ENCODE measurements at places on chromosomes 3 and 15.
A peak's percentile ranks its signal among the peaks of the same experiment; 100 is the strongest.

- DNase-seq, result no peak
Measured at GRCh38 chr3:121175083-121175482, 267.1 kb downstream of the STXBP5L start.

- no peak for DNase-seq
Measured at GRCh38 chr3:182325213-182325950, 467.9 kb upstream of the ATP11B start.

GRCh38 chr3:14885307-14885706 lies 62.1 kb upstream of the NR2C2 start:
- DNase-seq, result no peak

- DNase-seq, result no peak
Measured at GRCh38 chr3:119624002-119624720, 26.5 kb downstream of the PLA1A start.

- no peak for DNase-seq
Measured at GRCh38 chr3:13850161-13850945, 29.5 kb downstream of the WNT7A start.

DNA sequence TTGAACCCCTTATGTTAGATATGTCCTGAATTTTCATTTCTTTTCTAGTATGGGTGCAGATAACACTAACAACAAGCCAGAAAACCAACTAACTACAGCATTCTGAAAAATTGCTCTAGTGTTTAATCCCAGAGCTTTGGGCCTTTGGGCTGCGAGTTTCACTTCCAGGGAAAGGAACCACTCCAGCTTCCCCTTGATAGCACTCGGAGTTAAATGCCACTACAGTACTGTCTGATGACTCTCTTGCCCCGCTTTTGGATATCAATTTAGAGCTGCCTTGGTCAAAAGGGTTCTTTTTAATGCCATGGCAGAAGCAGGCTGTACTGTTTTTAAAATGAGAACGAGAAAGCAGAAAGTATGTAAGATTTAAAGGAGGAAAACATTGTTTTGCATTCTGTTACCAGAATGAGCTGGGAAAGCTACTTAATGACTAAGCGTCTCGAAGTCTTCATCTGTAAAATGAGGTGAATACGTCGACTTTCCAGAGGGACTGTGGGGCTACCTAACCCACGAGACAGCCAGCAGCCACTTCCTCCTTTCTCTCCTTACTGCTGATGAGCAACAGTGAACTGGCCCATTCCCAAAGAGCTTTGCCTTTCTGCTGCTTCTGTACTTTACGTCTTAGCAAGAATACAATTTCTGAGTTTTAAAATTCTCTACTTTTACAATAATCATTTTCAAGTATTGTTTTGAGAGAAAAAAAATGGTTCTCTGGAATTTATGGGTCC lies 299.3 kb upstream of the LYSMD4 start:
- DNase-seq, result no peak

DNA sequence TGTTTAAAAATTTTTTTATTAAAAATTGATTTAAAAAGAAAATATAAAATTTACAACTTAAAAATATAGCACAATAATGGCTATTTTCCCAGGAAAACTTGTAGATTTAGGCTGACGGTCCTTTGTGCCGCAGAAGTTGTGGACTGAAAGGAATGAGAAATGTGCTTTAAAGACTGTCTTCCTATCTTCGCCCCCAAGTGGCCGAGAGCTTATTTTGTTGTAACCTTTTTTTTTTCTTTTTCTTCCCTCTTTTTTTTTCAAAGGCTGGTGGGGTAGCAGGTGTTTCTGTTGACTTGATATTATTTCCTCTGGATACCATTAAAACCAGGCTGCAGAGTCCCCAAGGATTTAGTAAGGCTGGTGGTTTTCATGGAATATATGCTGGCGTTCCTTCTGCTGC lies 15.5 kb downstream of the SLC25A26 start:
- no peak for DNase-seq

- DNase-seq, result no peak
Measured at GRCh38 chr15:39948817-39949216, 14.9 kb downstream of the EIF2AK4 start.

- DNase-seq, result no peak
Measured at GRCh38 chr3:139870000-139870675, 64.8 kb upstream of the CLSTN2 start.

DNA sequence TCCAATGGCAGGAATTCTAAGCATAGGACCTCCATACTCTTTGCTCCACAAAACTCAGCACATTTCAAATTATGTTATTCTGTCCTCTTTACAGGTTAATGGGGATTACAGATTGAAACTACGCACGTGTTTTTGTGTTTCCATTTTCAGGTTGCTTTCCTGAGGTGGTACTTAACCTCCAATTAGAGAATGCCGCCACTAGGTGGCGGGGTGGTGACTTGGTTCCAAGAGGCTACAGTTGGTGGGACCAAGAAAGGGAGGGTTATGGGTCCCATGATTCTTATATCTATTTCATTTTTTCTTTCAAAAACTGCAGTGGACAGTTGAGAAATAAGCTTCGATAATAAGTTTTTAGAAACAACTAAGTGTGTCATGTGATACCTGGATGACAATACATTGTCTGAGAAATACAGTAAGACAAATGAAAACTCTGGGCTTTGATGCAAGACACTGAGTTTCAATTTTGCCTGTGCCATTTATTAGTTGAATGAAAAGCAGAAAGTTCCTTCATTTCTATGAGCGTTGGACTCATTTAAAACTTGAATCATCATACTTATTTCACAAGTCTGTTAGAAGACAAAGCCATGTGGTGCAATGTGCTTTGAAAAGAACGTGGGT lies 539.0 kb downstream of the FGF12 start:
- no peak for DNase-seq

DNA sequence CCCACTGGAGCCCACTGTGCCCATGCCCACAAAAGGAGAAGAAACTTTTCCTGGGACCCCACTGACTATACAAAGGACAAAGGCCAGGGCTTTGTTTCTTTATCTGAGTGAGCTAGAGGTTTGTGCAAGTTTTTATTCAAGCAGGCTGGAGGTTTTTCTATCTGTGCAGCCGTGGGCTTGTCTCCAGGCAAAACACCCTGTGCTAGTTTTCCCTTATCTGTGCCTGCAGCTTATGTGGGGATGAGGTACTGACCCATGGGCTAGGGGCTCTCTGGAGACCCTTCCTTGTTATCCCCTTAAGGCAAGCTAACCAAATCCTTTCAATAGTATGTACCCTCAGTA lies 545.5 kb downstream of the ZPLD1 start:
- DNase-seq, result no peak

- DNase-seq, result no peak
Measured at GRCh38 chr15:33461671-33462070, 150.9 kb downstream of the RYR3 start.

- no peak for DNase-seq
Measured at GRCh38 chr3:6512172-6512800, 348.6 kb upstream of the GRM7 start.

GRCh38 chr15:63421433-63421832 lies 39.8 kb upstream of the CA12 start:
- DNase-seq, result no peak

- no peak for DNase-seq
Measured at GRCh38 chr3:23993556-23994243, 48.6 kb downstream of the NR1D2 start.

DNA sequence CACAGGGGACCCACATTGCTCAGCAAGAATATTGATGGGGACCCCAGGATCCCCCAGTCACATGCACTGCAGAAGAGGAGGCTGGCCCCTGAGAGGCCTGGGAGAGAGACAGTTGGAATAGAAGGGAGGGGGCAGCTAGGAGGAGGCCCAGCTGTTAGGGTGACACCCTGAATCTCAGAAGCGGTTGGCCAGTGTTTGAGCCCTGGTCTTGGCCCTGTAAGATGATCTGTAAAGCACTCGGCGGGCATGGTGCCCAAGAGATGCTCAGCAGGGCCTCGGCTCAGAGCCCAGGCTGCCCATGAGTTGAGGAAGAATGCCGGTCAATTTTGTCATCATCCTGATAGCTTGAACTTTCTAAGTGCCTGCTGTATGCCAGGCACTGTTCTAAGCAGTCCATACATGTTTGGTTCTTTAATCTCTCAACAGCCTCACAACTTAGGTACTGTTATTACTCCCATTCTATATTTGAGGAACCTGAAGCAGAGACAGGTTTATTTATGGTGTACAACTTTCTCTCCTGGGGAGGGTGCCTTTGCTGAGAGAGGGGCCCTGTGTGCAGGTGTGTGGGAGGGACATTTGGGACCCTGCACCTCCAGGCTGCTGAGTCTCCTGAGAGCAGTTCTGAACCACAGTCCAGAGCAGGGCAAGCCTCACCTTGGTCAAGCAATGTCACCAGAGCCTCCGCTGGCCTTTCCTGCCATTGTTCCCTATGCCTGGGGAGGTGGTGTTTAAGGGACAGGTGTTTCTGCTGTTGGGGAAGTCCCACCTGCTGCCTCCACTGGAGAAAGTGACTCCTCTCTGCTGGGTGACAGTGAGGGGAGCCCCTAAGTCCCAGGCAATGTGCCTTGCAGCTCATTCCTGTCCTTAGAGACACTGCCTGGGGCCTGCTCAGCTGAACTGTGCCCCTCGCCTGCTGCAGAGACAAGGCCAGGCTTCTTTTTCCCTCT lies 26.0 kb downstream of the SLC6A6 start:
- DNase-seq, result no peak

DNA sequence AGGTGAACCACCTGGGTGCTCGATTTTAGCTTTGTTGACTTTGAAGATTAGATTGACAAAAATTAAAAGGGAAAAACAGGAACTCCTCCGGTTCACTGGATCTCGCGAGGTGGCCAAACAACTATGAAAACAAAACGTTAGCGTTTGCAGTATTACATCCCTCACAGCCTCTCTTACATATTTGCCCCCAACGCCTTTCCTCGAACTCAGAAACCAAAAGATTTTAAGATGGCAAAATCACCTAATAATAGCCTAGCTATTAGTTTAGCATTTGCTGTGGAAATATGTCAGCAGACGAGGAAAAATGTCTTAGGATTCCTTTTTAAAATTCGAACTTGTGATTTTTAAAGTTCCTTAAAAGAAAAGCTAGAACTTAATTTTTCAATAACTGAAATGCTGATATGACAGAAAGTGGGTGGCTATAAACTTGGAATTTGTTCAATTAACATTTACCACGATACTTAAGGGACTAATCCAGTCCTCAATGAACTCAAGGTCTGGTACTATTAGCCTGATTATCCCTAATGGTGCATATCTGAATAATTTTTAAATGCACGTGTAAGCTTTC lies 491 bp upstream of the SENP7 start:
- DNase-seq, result no peak

DNA sequence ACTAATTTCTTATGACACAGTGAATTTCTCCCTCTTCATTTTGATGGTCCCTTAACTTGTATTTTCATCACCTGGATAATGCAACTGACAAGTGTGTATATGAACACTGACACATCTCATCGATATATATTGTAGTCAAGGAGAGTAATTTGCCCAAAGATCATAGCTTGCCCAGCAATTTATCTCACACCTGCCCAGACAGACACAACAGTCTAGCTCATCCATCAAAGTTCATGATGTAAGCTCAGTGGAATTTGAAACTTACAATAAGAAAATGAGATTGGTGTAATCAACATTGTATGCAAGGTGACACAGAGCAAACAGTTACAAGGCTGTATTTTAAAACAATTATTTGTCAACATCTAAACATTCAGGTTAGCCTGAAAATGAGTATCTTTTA lies 805.8 kb downstream of the NAALADL2 start:
- no peak for DNase-seq

- peak; percentile 62 for DNase-seq
Measured at GRCh38 chr3:36944641-36945270, at the start of gene TRANK1. TSS of gene TRANK1 (minus strand) at chr3:36945054. CDS start at chr3:36944809, 245 bp downstream.

DNA sequence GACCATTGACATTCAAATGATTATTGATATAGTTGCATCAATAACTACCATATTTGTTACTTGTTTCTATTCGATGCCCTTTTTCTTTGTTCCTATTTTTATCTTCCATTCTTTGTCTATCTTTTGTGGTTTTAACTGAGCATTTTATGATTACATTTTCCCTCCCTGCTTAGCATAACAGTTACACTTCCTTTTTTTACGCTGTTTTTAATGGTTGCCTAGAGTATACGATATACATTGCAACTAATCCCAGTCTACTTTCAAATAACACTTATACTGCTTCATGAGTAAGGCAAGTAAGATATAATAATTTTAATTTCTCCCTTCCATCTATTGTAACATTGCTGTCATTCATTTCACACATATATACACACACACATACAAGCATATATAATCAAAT lies 26.3 kb downstream of the COL6A6 start:
- no peak for DNase-seq

- DNase-seq, result no peak
Measured at GRCh38 chr15:52153900-52154895, 37.0 kb downstream of the GNB5 start.

- peak; percentile 32 for DNase-seq
Measured at GRCh38 chr15:38699633-38700230, 135.1 kb upstream of the RASGRP1 start.

- DNase-seq, result no peak
Measured at GRCh38 chr15:85974742-85975141, 104.9 kb upstream of the AGBL1 start.

DNA sequence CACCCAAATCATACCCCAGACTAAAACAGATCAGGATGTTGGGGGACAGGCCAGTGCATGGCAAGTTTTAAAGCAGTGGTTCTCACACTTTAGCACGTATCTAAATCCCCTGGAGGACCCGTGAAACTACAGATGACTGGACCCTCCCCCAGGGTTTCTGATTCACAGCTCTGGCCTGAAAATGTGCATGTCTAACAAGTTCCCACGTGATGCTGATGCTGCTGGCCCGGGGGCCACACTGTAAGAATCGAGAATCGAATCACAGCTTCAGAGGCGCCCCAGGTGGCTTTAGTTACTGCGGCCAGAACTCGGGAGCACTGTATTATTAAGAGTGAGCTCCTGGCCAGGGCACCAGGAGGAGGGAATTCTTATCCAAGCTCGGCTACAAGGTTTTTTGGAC lies 11.6 kb downstream of the ADAMTS17 start:
- DNase-seq, result no peak
